Left cardiac atrium (tissue), 4 donors: ENCODE measurements at places on chromosomes 13 and 19. TPM values are rescaled to one million over a fixed set of nuclear protein-coding genes. Genes with fewer than 3 reads are reported as not detected.

- DNase-seq: no peak
Measured at GRCh38 chr19:7224209-7224686, 70.0 kb downstream of the INSR start.

- no peak for DNase-seq
Measured at GRCh38 chr13:112231451-112232083, 144.6 kb upstream of the SPACA7 start.

GRCh38 chr19:18251587-18252369 is 22.5 kb downstream of the IQCN start:
- DNase-seq: peak; percentile 68

DNA sequence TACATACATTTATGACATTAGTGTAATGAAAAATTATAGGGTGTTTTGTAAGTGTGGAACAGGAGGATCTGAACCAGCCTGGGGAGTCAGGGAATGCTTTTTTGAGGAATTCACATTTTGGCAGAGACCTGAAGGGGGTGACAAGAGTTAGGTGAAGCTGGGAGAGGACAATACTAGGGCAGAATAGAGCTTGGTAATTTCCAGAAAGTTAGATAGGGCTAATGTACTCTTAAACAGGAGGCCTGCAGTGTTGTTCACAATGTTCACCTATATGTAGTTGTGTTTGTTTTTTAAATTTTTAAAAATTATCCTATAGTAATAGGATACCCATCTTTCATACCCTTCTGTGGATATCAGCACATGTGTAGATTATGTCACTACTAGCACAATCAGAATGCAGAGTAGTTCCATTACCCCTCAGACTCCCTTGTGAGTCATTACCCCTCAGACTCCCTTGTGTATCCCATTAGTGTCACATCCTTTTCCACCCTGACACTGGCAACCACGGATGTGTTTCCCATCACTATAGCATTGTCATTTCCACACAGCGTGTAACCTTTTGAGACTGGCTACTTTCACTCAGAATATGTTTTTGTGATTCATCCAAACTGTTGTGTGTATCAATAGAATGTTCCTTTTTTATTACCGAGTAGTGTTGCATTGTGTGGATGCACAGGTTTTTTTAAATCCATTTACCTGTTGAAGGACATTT is 43.1 kb downstream of the PCCA start:
- no peak for DNase-seq

DNA sequence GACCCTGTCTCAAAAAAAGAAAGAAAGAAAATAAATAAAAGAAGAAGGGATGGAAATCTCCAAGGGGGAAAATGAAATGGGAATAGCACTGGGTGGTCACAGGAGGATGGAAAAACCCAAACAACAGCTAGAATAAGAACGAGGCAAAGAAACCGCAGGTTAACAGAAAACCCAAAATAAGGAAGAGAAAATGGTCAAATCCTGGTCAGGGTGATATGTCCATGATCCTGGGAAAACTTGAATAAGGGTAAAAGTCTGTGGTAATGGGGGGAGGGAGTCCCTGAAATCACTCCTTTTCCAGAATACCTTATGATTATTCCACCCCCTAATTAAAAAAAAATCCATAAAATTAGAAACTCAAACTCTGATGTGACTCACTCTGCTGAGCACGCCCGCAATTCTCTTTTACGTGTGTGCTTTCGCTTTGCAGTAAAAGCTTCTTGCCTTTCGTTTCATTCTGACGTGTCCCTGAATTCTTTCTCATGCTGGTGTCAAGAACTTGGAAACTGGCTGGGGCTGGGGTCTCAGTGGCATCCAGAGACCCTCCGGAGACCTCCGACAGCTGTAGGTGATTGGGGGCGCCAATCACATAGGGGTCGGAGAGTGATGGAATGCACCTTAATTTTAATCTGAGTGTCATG is 4.3 kb upstream of the NAXD start:
- no peak for DNase-seq

DNA sequence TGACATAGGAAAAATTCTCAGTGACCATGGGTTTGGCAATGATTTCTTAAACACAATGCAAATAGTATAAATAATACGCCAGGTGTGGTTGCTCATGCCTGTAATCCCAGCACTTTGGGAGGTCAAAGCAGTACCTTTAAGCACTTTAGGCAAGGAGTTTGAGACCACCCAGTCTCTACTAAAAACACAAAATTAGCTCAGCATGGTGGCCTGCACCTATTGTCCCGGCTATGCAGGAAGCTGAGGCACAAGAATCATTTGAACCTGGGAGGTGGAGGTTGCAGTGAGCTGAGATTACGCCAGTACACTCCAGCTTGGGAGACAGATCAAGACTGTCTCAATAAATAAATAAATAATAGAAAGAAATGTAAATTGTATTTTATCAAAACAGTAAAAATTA is 356.5 kb upstream of the SLITRK6 start:
- no peak for DNase-seq

DNA sequence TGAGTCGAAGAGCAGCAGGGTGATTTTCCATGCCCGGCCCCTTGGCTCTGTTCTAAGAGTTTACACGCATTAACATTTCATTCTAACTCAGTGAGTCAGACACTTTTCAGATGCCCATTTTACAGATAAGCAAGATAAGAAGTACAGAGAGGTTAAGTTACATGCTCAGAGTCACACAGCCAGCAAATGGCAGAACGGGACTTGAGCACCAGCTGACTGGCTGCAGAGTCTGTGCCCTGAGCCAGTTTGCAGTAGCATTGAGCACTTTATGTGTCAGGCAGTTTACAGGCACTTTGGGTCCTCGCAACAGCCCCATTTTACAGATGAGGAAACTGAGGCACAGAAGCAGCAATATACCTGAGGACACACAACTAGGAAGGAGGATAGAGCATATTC is 19.0 kb downstream of the CCDC8 start:
- no peak for DNase-seq

- no peak for DNase-seq
Measured at GRCh38 chr19:14103310-14103709, 12.8 kb upstream of the SAMD1 start.

- no peak for DNase-seq
Measured at GRCh38 chr13:20998649-20999415, 62.6 kb downstream of the LATS2 start.

- DNase-seq: no peak
Measured at GRCh38 chr19:36046443-36047050, 7.5 kb downstream of the THAP8 start.

The PEAK3 gene
- total RNA-seq: 1.0 TPM

The RNF113B gene
- total RNA-seq: not detected

The CFAP97D2 gene
- total RNA-seq: not detected

- no peak for DNase-seq
Measured at GRCh38 chr13:102045731-102046130, 356.1 kb downstream of the FGF14 start.

GRCh38 chr19:50005428-50005827 is 19.7 kb downstream of the VRK3 start:
- DNase-seq: no peak

The LRRC4B gene
- total RNA-seq: 1.4 TPM

- peak; percentile 32 for DNase-seq
Measured at GRCh38 chr19:13712767-13713201, 51.5 kb upstream of the MRI1 start.

GRCh38 chr19:55188625-55189024 is 8.5 kb upstream of the SYT5 start:
- DNase-seq: no peak

- no peak for DNase-seq
Measured at GRCh38 chr13:41313117-41313516, 2.0 kb downstream of the NAA16 start.
